ENCODE measurements at places on chromosomes 6 and 20.

GRCh38 chr6:2229742-2230141 lies 15.7 kb downstream of the GMDS start:
- no peak for DNase-seq

GRCh38 chr6:101853231-101854085 lies 459.9 kb downstream of the GRIK2 start:
- DNase-seq: no peak

DNA sequence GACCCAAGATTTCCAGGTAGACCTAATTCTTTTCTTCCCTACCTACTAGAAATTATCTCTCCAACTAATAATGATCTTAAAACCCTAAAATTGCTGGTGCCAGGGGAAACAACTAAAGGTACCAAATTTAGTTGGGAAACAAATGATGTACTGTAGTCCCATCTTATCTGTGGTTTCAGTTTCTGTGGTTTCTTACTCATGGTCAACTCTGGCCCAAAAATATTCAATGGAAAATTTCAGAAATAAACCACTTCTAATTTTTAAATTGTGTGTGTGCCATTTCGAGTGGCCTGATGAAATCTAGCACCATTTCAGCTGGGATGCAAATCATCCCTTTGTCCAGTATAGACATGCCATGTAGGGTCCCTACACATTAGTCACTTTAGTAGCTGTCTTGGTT lies 475.2 kb upstream of the EPHA7 start:
- no peak for DNase-seq

DNA sequence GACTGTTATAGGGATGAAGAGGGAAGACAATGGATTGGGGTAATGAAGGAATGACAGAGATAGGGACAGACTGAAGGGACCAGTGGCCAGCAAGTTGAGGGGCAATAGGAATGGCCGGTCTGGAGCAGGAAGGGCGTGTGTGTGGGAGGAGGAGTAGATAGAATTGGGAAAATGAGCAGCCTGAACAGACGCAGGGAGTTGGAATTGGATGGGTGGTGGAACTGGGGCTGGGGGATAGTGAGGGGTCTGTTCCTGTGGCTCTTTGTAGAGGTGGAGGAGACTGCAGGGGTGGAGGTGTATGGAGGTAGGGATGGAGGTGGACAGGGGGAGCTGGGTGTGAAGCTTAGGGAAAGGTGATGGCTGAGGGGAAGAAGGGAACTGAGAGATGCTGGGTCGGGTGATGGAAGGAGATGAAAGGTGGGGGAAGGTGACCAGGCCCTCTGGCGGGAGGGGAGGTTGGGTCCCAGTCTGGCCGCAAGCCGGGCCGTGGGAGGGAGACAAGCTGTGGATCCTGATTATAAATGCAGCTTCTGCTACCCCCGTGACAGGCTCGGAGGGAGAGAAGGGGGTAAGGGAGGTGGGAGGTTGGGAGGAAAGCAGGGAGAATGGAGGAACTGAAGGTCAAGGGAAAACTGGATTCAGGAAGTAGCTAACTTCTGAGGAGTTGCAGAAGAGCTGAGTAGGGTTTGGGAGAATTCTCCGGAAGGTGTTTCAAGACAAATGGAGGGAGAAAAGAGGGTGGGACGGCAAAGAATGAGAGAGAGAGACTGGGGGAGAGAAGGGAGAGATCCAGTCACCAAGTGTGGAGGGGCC lies 5.2 kb downstream of the SYNGAP1 start:
- no peak for DNase-seq

DNA sequence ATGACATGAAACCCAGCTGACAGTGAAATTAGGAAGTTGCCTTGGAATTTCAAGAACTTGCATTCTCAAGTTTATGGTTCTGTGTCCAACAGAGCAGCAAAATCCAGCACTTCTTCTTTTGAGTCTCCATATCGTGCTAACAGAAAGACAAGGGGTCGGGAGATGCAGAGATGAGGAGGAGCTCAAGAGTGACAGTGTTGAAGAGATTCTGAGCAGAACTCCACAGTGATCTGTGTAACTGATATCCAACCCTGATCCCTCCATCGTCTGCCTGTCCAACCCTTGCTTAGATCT lies 21.2 kb upstream of the BTN1A1 start:
- no peak for DNase-seq

DNA sequence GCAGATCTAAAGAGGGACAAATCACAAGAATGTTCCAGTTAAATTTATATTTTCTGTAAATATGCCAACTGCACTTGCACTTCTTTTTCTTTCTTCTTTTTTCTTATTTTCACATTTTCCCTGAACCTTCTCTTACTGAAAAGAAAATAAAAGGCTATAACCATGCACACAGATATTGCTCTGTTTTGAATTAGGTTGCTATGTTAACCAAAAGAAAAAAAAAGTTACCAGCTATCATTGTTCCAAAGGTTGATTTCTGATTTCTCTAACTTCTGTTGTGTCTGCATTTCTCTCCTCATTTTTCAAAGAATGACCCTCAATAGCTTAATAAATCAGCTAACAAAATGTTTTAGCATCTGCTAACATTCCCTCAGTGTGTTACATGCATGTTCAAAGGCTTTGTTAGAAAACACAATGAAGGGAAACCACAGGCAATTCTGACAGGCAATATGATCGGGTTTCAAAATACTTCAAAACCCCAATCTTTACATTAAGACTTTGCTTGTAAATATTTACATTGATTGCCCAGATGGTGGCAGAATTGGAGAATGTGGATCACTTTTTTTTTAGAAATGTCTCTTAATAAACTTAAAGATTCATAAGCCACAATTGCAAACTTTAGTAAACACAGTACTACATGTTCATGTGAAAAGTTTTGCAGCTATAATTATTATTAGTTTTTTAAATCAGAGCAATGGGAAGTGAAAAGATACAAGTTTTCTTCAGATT lies 928.3 kb upstream of the FLRT3 start:
- no peak for DNase-seq

DNA sequence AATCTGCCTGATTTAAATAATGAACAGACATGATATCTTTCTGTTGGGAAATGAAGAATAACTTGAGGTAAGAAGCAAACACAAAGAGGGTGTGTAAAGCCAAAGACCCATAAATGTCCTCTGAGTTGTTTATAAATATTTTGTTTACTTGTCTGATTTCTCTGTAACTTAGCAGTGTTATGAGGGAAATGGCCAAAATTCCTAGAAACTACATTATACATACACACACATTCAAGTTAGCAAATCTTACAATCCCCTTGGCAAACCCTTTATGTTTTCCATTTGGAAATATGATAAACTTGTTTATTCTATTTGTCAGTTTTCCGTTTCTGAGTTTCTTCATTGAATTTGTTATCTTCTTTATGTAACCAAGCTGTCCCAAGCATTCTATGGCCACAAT lies 81.4 kb upstream of the TCF21 start:
- DNase-seq: no peak

DNA sequence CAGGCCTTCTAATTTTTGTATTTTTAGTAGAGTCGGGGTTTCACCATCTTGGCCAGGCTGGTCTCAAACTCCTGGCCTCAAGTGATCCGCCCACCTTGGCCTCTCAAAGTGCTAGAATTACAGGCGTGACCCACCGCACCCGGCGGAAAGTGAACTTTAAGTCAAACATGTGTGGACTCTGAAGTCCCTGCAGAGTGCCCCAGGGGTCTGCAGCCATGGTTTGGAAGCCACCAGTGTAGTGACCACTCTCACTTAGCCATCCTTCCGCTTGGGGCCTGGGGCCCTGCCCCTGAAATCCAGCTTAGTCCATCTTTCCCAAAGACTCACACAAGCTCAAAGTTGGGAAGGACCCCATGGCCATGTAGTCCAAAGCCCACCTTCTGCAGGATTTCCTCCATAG lies 164.5 kb downstream of the GRM4 start:
- no peak for DNase-seq

DNA sequence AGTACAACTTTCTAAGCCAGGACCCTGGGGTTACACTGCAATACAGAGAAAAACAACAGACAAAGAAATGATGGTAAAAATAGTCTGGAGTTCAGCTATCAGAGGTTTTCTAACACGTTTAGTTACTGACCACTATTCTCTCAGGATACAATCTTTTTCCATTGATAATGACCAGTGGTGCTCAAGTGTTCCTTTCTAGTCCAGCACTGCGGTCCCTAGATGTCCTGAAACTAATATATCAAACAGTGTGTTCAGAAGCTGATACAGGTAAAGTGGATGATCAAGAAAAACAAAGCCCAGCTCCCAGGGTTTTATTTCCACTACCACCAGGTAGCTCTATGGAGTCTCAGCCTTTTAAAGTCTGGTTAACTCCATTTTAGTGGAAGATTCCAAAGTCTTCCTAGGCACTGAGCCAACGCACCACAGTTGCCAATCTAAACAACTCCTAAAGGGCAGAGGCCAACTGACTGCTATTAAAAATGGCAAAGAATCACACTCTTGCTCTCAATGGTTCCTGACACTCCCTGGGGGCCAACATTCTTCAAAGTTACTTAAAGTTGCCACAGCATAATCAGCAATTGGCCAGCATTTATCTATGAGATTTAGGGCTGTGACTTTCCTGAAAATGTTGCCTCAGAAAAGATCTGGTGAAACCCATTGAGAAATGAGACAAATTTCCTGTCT lies 38.2 kb downstream of the DZANK1 start:
- DNase-seq: no peak

DNA sequence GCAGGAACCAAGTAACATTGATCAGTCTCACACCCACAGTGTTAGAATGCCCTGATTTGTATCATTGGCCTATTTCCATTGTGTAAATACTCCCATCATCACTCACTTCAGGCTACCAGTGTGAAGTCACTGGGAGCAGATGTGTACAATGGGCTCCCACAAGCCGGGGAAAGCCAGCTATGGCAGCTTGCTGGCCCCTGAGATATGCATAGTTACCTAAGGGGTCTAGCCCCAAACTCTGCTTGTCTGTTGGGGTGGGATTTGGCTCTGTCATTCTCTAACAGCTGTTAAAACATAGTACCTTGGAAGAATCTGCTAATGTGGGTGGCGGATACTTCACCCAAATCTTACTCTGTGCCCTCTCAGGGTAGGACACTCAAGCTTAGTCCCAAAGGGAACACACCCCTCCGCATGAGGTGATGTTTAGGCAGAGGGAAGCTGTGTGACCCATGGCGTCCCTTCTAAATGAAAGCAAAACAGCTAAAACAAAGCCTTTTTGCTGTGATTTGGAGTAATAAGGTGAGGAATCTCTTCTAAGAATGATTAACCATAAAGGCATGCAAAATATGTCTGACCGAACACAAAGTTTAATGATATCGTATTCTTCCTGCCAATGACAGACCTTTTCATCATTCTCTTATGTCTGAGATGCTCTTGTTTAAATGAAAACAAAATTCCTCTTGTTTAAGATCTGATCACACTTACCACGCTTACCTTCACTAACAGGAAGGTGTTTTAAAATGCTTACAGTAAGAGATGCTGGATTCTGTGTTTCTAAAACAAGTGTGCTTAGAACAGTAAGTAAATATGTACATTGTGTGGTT lies 45.9 kb upstream of the PXDC1 start:
- no peak for DNase-seq

DNA sequence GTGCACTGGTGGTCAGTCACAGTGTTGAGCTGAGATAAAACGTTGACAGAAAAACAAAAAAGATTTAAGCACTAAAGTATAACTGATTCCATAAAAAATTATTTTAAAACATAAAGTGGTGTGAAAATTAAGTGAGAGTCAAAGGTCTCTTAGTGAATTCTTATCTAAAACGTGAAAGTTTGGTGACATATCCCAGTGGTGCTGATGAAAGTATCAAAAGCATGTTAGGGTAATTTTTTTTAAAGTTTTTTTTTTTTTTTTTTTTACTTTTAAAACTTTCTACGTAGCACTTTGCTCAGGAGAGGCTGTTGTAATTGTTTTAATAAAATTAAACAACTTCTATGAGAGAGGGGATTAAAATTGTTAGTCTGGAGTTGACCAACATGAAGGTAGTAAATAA lies 65.6 kb upstream of the TMEM30A start:
- DNase-seq: no peak

GRCh38 chr20:61166324-61166723 lies 85.7 kb upstream of the CDH4 start:
- no peak for DNase-seq

GRCh38 chr6:30453508-30454116 lies 35.7 kb upstream of the HLA-E start:
- DNase-seq: peak; percentile 93

Data from stimulated activated naive CD8-positive, alpha-beta T cell treated with anti-CD3 and anti-CD28 coated beads, Interleukin-15, Interleukin-2, amounts not matched to agents 100 U/mL and 50 U/mL, for 24 hours (primary cell).